ENCODE measurements at places on chromosomes 13 and 19.

DNA sequence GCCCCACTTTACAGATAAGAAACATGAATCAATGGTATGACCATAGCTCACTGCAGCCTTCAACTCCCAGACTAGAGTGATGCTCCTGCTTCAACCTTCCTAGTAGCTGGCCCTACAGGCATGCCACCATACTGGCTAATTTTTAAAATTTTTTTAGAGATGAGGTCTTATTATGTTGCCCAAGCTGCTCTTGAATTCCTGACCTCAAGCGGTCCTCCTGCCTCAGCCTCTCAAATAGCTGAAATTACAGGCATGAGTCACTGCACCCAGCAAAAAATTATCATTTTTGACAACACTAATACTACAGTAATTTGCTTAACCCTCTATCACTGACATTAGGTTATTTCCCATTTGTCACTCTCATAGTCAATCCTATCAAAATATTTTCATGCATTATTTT lies 14.7 kb downstream of the CAB39L start:
- DNase-seq: no peak

- DNase-seq: no peak
These were observed 11.8 kb upstream of the ERFL start for GRCh38 chr19:41939861-41940730.

DNA sequence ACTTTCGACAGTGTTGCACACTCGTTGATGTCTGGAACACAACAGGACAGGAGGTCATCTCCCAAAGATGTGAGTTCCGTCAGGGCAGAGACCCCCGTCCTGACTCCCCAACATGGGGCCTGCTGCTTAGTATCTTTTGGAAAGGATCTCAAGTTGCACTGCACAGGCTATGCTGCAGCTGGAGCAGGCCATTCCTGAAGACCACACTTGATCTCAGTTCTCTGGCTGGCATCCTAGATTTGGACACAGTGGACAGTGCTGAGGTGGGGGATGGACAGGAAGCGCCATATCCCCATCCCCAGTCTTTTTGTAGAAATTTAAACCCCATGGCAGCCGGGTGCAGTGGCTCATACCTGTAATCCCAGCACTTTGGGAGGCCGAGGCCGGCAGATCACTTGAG lies 5.9 kb downstream of the ADGRE2 start:
- DNase-seq: no peak

- no peak for DNase-seq
These were observed 494.3 kb downstream of the FOXO1 start for GRCh38 chr13:40172149-40172591.

- no peak for DNase-seq
These were observed 42.2 kb upstream of the MRI1 start for GRCh38 chr19:13722146-13722545.

- DNase-seq: no peak
These were observed 541.4 kb downstream of the GPC6 start for GRCh38 chr13:93767917-93768409.

DNA sequence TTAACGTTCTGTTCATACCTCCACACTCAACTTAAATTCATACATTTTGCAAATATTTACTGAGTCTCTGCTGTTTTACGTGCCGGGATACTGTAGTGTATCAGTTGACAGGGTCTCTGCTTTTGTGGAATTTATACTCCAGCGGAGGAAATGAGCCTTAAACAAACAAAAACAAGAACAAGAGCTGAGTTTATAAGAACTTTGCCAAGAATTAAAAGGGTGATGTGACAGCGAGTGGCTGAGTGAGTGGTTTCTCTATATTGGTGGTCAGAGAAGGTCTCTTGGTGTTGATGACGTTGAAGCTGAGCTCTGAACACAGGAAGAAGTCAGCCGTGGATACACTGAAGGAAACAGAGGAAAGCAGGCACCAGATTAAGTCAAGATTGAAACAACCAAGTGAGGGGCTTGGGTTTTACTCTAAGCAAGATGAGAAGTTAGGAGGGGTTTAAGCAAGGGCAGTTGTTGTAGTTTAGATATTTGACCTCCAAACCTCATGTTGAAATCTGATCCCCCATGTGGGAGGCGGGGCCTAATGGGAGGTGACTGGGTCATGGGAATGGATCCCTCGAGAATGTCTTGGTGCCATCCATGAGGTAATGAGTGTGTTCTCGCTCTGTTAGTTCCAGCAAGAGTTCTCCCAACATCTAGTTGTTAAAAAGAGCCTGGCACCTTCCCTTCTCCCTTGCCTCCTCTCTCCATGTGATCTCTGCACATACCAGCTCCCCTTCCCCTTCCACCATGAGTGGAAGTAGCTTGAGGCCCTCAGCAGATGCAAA lies 248.3 kb downstream of the DCLK1 start:
- DNase-seq: no peak

Data from stimulated activated CD4-positive, alpha-beta T cell treated with anti-CD3 and anti-CD28 coated beads, Interleukin-15, amount 100 ng/mL, for 1 hour (primary cell).